T47D (cell line): ENCODE measurements at places on chromosomes 4 and X.

GRCh38 chr4:162793571-162793970, 373.1 kb downstream of the NAF1 start:
- DNase-seq = no peak

- DNase-seq = no peak
These were observed 268.0 kb downstream of the ADGRL3 start for GRCh38 chr4:61468024-61468720.

GRCh38 chr4:54215379-54216077, 13.6 kb upstream of the PDGFRA start:
- DNase-seq = no peak

DNA sequence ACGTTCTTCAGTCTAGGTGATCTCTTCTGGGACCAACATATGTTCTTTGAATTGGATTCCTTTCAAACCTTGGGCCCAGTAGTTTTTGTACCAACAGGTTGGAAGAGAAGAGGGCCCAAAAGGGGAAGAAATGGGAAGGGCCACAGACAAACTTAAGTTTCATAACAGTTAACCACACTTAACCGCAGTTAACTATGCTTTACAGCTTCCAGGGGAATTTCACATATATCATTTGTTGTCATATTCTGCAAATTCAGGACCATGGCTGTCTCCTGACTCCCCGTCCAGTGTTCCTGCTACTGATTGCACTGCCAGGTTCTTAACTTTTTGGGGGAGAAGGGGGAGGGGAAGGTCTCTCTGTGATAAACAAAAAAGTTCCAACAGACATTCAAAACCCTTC, 34.6 kb downstream of the RTL5 start:
- DNase-seq = no peak

GRCh38 chr4:11106759-11107158, 321.9 kb downstream of the HS3ST1 start:
- DNase-seq = no peak

- no peak for DNase-seq
These were observed 64.8 kb downstream of the CD40LG start for GRCh38 chrX:136712650-136713310.

GRCh38 chrX:136112778-136113177, 34.6 kb upstream of the FHL1 start:
- DNase-seq = no peak

DNA sequence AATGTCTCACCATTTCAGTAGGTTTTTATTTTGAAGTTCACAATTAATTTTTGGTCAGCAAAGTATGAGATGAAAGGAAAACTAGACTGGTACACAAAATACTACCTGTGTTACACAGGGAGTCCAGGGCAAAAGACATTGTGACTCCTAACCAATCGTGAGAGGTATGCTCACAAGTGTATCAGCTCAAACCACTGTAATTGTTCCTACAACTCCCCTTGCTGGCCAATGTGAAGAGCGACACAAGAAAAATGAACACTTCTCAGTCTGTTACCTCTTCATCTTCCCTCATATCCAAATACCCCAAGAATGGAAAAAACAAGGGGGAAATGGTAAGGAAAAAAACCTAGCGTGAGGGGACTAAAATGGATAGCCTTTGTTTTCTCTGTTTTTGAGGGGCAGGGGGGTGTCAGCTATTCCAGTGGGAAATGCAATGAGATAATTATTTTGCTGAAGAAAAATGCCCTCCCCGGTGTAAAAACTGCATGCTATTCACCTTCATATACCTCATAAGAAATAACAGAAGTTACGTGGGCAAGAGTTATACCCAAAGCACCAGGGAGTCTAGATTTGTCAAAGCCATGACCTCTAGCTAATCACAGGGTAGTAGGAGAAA, 30.6 kb upstream of the NSUN7 start:
- DNase-seq = peak; percentile 88

DNA sequence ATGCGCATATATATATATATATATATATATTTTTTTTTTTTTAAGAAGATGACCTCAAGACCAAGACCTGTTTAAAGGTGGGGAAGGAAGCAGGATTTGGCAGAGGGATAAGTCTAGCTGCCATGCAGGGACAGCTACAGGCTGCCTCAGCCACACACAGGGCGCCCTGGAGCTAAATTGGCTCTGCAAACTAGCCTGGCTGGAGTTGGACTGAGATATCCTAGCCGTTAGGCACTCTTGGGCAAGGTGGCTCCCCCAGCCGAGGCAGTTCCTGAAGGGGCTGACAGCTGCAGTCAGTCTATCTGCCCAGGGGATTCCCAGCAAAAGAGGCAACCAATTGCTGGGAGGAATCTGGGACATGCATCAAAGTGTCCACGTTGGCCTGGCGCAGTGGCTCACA, 21.9 kb downstream of the TRIML1 start:
- DNase-seq = peak; percentile 45

GRCh38 chr4:13329963-13330362, 154.2 kb downstream of the RAB28 start:
- no peak for DNase-seq

DNA sequence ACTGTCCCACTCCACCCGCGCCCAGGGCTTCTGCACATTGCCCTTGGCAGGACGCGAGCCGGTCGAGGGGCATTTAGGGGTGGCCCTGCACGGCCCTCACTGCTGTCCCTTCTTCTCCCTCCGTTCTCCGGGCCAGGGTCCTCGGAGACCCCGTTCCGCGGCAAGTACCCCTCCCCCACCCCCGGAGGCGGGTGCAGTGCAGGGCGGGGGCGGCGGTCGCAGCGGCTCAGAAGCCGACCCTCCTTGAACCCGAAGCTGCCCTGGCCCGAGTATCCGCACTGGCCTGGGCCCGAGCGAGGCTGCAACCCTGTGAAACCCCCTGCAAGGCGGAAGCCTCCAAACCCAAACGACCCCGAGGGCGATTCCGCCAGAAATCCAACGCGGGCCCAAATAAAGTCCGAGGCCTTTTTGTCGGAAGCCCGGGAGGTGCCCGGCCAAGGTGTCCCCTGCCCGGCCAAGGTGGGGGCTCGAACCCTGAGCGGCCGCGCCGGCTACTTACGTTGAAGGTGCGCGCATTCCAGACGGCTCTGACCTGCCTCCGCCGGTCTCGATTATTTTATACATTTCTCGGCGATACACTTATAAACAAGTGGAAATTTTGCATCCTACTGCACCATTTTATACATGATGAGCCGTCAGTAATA, 53.1 kb upstream of the TMEM33 start:
- DNase-seq = no peak

DNA sequence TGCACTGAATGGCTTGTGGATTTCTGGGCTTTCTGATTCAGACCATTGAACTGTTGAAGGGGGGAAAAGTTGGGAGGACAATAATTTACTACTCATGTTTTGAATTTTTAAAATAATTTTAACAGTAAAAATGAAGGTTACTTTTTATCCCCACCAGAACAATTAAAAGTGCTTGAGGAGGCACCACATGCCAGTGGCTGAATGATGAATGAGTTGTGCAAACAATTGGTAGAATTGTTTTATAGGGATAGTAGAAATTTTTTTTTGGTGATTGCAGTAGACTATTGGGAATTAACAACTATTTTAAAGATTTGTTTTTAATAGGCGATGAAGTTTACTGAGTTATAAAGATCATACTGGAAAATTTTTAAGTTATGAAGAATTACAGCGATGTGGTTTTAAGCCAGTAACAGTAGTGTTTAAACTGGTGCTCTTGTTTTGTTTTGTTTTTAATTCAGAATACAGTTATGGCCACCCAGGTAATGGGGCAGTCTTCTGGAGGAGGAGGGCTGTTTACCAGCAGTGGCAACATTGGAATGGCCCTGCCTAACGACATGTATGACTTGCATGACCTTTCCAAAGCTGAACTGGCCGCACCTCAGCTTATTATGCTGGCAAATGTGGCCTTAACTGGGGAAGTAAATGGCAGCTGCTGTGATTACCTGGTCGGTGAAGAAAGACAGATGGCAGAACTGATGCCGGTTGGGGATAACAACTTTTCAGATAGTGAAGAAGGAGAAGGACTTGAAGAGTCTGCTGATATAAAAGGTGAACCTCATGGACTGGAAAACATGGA, 2.7 kb downstream of the REST start:
- DNase-seq = no peak

DNA sequence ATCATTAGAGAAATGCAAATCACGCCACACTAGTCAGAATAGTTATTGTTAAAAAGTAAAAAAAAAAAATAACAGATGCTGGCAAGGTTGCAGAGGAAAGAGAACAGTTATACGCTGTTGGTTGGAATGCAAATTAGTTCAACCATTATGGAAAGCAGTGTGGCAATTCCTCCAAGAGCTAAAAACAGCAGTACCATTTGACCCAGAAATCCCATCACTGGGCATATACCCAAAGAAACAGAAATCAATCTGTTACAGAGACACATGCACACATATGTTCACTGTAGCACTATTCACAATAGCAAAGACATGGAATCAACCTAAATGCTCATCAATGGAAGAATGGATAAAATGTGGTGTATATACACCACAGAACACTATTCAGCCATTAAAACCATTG, 388.7 kb upstream of the FMR1 start:
- DNase-seq = no peak

DNA sequence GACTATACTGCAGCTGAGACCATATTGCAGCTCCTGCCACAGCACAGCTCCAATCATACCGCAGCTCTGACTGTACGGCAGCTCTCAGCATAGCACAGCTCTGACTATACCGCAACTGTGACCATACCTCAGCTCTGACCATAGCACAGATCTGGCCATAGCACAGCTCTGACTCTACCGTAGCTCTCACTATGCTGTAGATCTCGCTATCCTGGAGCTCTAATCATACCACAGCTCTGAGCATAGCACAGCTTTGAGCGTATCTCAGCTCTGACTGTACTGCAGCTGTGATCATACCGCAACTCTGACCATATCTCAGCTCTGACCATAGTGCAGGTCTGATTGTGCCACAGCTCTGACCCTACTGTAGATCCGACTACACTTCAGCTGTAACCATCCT, 139.2 kb downstream of the ASMT start:
- DNase-seq = no peak

- no peak for DNase-seq
These were observed 499.1 kb downstream of the FSTL5 start for GRCh38 chr4:161664740-161665139.
